Left renal cortex interstitium (tissue), 4 donors: ENCODE measurements at places on chromosomes 6 and 20. TPM values are rescaled to one million over a fixed set of nuclear protein-coding genes. Genes with fewer than 3 reads are reported as not detected.

GJA10 gene
- not detected for polyA plus RNA-seq

RALY gene
- polyA plus RNA-seq: 152 TPM

DNA sequence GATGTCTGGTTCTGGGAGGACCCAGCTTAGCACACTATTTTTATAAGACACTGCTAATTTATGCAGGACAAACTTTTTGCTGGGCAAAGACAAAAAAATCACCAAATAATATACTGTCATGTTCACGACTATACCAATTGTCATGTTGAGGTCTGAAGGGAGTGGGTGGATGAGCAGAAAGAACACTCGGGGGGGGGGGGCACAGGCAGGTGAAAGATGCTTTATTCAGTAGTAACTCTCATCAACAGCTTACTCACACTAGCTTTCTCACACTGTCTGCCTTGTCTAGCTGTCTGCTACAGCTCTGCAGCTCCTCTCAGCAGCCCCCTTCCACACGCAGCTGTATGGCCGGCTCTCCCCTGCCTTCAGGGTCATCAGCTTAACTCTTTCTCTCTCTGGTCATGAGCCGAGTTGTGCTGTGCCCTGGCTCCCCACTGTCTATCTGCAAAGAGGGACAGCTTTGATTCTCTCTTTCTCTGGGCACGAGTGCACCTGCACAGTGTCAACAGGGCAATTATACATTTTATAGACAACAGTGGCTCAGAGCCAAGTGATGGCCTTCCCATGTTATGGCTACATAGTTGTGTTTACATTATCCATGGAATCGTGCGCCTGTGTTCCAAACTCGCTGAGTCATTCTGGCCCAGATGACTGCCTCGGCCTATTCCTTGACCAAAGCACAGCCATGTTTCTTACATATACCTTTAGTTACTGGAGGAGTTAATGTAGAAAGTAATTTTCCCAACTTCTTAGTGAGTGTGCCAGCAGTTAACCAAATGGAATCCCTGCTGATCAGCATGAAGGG, 187.7 kb upstream of the PRSS16 start:
- DNase-seq: no peak

GRCh38 chr6:211871-212497, 80.3 kb upstream of the DUSP22 start:
- no peak for DNase-seq

GRCh38 chr6:39143238-39143930, 28.4 kb upstream of the SAYSD1 start:
- DNase-seq: no peak

RBPJL gene
- polyA plus RNA-seq: not detected

CST5 gene
- 0.24 TPM for polyA plus RNA-seq

GSTA2 gene
- 0.60 TPM for polyA plus RNA-seq

DNA sequence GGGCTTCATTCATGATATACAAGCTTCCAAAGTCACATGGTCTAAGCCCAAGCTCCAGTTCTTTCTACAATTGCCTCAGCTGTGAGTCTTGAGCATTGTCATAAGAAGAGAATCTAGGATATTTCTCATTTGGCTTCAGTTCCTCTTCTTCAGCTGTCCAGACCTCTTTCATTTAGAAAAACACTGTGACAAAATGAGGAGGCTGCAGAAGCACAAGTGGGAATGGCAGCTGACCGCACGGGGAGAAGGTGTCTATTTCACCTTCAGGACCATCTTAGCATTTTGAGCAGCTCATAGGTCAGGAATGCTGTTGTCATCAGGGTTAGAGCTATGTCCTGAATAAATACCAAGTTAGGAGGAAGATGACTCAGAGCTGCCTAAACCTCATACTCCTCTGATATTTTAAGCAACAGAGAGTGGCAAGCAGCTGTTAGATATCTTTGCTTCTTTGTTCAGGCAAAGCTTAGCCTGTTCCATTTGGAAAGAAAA, 390.1 kb upstream of the CITED2 start:
- no peak for DNase-seq

GTSF1L gene
- not detected for polyA plus RNA-seq

CLPSL2 gene
- not detected for polyA plus RNA-seq

DNA sequence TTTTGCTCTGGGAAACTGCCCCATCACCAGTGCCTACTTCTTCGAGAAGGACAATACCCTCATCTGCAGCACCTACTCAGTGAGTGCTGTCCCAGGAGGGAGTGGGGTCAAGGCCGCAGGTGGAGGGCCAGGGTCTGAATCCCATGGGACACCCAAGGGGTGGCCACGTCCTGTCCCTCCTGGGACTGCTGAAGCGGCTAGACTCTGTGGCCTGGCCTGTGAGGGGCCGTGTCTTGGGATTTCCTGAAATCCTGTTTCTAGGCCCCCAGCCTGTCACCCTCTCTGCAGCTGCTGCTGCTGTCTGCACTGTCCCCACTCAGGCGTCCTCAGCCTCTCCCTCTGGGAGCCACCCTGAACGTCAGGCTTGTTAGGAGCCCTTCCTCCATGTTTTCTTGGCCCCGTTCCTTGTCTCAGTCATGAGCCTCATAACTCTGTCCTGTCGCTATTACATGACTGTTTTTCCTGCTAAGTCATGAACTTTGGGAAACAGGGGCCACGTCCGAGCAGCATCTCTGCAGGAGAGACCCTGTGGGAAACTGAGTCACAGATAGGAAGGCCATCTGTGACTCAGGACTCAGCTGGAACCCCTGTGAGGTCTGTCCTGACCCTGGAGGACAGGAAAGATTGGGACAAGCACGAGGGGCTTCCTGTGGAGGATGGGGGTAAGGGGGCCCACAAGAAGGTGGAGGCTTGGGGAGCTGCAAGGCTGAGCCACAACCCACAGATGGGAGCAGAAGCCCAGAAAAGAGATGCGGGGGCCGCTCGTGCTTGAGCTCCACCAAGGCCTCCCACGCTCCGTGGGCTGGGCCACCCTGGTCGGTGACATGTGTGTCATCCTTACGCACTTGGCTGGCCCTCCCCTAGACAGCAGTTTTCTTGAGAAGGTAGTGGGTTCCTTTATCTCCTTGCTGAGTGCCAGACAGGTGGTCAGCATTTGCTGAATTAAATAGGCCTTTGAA, 49.9 kb downstream of the EFCAB8 start:
- DNase-seq: no peak

SLC35F1 gene
- polyA plus RNA-seq: 3.5 TPM

GNAS-AS1 gene
- 2.1 TPM for polyA plus RNA-seq

GRCh38 chr20:43914311-43915210, at the start of gene TOX2:
Gene TOX2, plus strand, starts transcription at chr20:43914852. Its CDS starts 40 bp downstream, at chr20:43914892.
- no peak for DNase-seq

DNA sequence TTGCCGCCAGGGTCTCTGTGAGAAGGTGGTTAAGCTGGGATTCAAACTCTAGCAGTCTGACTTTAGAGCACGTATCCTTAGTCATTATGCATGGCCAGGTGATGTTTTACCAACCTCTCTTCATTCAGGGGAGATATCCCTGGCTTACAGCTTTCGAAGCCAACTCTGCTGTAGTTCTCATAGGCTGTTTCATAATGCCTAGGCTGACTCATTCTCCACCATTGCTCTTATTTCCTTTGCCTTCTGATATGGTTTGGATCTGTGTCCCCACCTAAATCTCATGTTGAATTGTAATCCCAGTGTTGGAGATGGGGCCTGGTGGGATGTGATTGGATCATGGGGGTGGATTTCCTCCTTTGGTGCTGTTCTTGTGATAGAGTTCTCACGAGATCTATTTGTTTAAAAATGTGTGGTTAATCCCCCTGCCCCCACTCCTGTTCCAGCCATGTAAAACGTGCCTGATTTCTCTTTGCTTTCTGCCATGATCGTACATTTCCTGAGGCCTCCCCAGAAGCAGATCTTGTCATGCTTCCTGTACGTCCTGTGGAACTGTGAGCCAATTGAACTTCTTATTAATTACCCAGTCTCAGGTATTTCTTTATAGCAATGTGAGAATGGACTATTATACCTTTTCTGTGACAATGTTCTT, 94.6 kb upstream of the MAN1A1 start:
- DNase-seq: no peak

DNA sequence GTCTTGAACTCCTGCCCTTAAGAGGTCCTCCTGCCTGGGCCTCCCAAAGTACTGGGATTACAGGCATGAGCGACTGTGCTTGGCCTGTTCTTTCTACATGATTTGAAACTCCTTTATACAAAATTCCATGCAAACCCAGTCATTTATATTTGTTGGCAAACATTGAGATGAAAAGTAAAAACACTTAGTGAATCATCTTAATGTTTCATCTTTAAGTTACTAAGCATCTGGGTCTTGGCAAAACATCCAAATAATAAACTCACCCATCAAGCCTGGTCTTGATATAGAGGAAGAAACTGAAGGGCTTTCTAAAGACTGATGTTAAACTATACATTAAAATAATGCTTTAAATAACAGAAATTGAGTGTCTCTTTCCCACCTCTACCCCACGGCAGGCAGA, 95.1 kb downstream of the FUT9 start:
- no peak for DNase-seq

UBE2C gene
- polyA plus RNA-seq: 64.0 TPM

DNA sequence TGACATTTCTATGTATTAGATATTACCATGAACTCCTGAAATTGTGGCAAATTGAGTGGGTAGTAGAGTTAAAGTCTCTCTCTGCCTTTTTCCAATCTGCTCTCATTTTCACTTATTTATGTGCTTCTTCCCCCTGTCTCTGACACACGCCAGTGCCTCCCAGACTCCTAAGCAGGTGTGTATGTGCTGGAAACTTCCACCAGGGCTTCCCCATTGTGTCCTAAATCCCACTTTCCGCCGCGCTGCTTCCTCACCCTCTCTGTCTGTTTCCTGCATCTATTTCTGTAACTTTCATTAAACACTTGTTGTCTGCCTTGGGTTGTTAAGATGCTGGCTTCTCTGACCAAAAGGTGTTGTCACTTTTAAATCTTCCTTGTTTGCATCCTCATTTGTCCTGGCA, 97.6 kb upstream of the HDGFL1 start:
- DNase-seq: no peak

- DNase-seq: peak; percentile 54
Observed at GRCh38 chr20:46709459-46710152, at the start of gene SLC2A10. Gene SLC2A10, plus strand, starts transcription at chr20:46709649. Its CDS starts 88 bp downstream, at chr20:46709737.

- no peak for DNase-seq
Observed at GRCh38 chr6:31558631-31559500, 11.5 kb downstream of the NFKBIL1 start.

TP53TG5 gene
- 0.97 TPM for polyA plus RNA-seq

GRCh38 chr6:169074526-169074925, 179.1 kb downstream of the THBS2 start:
- DNase-seq: no peak

CTAGE9 gene
- 0.40 TPM for polyA plus RNA-seq

DNA sequence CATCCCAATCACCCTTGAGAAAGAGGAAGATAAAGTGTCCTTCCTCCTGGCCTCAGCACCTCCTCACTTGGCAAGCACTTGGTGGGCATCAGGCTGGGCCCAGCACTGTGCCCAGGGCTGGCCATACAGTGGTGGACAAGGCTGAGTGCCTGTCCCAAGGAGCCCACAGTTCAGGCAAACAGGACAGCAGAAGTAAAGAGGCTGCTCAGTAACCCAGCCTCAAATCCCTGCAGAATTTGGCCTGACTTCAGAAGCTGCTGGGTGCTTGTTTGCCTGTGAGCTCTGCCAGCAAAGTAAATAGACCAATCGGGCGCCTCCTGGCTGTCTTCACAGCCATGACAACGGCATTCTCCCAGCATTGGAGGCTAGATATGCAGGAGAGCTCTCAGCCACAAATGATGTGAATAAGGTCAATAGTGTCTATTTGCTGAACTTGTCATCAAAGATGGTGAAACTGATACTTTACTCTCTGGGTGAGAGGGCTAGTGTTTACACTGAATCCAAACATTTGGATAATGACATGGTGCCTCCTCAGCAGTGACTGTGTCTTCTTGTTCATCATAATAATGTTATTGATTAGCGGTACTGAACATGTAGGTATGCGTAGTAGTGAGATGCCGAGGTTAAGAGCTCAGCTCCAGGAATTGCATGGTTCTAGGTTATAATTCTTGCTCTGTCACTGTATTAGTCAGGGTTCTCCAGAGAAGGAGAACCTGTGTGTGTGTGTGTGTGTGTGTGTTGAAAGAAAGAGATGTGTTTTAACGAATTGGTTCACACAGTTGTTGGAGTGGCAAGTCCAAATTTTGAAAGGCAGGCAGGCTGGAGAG, 36.9 kb upstream of the FANCE start:
- DNase-seq: no peak
